Cardiac septum (tissue), 1 donor: ENCODE measurements at places on chromosomes 11 and 22. TPM values are rescaled to one million over a fixed set of nuclear protein-coding genes. Genes with fewer than 3 reads are reported as not detected.

GRCh38 chr11:93196816-93197379 lies 893 bp downstream of the SLC36A4 start:
- no peak for DNase-seq

Gene SNX19
- 45.9 TPM for total RNA-seq

Gene FGF4
- not detected for total RNA-seq

DNA sequence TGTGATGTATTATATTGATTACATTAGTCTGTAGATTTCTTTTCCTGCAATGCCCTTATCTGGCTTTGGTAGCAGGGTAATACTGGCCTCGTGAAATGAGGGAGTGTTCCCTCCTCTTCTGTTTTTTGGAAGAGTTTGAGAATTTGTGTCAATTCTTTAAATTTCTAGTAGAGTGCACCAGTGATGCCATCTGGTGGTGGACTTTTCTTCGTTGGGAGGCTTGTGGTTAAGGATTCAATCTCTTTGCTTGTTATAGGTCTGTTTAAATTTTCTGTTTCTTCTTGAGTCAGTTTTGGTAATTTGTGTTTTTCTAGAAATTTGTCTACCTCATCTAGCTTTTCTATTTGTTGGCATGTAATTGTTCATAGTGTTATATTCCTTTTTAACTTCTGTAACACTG lies 18.9 kb downstream of the SHANK3 start:
- no peak for DNase-seq

DNA sequence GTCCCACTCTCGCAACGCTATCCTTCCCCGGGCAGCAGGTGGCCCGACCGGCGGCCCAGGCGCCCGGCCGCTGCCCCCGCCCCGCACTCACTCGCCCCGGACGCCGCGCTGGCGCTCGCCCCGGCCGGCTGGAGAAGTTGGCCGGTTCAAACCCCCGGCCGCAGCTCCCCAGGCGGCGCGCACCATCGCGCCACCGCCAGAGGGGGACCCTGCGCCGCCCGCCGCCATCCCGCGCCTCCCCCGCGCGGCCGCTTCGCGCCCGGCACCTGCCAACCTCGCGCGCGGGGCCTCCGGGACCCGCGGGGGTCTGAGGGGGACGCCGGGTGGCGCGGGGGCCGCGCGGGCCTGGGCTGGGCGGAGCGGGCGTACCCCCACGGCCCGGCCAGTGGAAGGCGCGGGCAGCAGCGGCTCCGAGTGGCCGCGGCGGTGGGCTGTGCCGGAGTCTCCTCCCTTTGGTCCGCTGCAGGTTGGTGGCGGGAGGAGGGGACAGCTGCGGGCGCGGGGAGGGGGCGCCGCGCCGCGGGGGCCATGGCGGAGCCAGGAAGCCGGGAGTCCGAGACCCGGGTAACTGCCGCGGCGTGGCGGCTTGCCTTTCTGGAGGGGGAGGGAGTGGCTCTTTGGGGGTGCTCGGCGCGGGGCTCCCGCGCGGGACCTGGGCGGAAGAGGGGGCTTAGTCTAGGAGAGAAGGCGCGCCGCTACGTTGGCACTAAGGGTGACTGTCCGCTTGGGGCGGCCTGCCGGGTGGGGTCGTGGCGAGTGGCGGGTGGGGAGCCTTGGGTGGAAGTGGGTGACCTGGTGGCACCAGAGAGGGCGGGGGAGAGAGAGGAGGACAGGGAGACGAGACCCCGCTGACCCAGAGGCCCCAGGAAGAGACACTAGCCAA lies at the start of the genes MPST and TST:
Gene MPST (plus strand): TSS at position 434 of the 883 bp plus-strand sequence. CDS start 95 bp downstream, at position 529.
Gene TST (minus strand): TSS at position 139 of the 883 bp plus-strand sequence. CDS start 715 bp downstream, outside the sequence.
- DNase-seq, result peak; percentile 91

GRCh38 chr11:70029861-70030380 lies 48.2 kb upstream of the ANO1 start:
- DNase-seq, result no peak

GRCh38 chr11:78714539-78714938 lies 139.9 kb upstream of the NARS2 start:
- DNase-seq, result no peak

Gene MYOD1
- not detected for total RNA-seq

GRCh38 chr11:7599209-7599608 lies 74.1 kb downstream of the CYB5R2 start:
- DNase-seq, result no peak

Gene SHANK3
- total RNA-seq, result 25.9 TPM

DNA sequence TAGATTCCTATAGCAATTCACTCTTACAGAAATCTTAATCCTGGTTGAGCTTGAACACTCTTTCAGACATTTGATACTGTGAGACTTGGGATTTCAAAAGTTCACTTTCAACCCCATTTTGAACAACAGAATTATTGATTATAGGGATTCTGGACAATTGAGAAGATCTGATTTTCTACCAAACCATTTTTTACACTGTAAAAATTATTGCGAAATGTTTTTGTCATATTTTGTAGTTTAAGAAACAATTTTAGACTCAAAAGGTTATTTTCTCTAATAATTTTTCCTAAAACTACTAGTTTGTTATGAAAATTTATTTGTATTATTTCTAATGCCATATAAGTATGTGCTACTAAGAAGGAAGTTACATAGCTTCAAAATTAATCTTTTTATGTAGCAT lies 36.4 kb downstream of the PIWIL4 start:
- DNase-seq, result no peak

DNA sequence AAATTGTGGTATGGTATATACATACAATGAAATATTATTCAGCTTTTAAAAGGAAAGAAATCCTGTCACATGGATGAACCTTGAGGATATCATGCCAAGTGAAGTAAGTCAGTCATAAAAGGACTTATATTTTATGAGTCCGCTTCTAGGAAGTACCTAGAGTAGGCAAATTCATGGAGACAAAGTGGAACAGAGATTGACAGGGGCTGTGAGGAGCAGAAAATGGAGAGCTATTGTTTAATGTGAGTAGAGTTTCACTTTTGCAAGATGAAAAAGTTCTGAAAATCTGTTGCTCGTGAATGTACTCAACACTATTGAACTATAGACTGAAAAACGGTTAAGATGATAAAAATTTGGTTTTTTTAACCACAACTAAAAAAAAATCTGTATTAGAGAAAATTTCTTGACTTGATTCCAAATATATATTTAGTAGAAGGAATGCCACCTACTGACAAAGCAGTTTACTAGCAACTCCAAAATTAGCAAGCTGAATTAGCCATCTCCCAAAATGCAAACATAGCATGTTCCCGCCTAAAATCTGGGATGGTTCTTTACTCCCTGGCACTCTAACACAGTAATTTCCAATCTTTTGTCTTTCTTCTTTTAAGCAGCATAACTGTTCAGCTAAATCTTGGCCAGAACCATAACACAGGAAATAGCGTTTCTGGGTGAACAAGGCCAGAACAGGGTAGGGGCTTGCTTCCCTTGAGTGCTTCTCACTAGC lies 1.5 kb downstream of the UFD1 start:
- no peak for DNase-seq

DNA sequence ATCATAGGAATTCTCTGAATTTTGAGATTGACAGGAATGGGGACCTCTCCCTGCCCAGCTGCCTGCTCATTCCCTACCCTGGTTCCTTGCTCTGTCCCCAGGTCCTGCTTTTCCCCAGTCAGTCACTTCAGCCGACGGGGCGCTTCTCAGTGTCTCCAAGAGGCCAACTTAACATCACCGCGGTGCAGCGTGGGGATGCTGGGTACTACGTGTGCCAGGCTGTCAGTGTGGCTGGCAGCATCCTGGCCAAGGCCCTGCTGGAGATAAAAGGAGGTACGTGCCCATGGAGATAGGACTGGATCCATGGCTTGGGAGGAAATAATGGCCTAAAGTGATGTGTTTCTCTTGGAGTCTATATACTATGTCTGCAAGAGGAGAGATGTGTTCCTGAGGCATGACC lies 7.0 kb downstream of the ROBO3 start:
- no peak for DNase-seq

- DNase-seq, result peak; percentile 54
Measured at GRCh38 chr11:123187665-123188507, 7.2 kb downstream of the CLMP start.

Gene AIFM3
- total RNA-seq, result 0.54 TPM

- no peak for DNase-seq
Measured at GRCh38 chr11:75502138-75502537, 23.6 kb downstream of the GDPD5 start.

Gene IFITM5
- total RNA-seq, result not detected

Gene B4GALNT4
- 0.24 TPM for total RNA-seq

Gene SMTNL1
- not detected for total RNA-seq

Gene FOLR3
- not detected for total RNA-seq

Gene NAALAD2
- 0.27 TPM for total RNA-seq

DNA sequence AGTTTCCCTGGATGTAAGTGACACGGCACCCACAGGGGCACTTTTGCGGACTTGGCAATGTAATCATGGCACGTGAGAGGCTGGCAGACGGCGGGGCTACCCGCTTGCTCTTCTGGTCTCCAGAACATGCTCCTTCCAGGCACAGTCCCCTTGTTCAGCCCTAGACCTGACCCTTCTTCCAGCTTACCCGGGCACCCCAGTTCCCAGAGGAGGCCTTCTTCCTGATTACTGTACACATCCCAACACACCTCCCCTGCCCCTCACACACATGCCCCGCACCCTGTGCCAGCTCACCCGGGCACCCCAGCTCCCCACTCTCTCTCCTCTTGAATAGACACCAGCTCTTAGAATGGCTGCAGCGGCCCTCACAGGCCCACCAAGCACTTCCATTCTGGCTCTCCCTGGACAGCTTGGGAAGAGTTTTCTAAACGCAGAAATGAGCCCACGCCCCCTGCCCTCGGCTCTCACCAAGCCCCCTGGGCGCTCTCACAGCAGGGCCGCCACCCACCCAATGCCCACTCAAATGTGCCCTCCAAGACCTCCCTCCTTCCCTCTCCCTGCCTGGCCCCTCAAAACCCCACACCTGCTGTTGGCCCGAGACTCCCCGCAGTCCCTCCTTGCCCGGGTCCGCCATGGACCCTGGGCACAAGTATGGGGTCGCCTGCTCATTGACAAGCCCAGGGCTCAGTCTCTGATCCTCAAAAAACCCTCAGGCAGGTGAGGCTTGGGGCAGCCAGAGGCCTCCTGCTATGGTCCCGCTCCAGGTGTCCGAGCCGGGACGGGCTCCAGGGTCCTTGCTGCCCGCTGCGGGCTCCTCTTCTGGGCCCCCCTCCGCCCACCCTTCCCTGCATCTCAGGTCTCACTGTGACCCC lies 88.5 kb downstream of the WNT7B start:
- peak; percentile 74 for DNase-seq

- no peak for DNase-seq
Measured at GRCh38 chr11:78145511-78146025, 6.1 kb upstream of the ALG8 start.

DNA sequence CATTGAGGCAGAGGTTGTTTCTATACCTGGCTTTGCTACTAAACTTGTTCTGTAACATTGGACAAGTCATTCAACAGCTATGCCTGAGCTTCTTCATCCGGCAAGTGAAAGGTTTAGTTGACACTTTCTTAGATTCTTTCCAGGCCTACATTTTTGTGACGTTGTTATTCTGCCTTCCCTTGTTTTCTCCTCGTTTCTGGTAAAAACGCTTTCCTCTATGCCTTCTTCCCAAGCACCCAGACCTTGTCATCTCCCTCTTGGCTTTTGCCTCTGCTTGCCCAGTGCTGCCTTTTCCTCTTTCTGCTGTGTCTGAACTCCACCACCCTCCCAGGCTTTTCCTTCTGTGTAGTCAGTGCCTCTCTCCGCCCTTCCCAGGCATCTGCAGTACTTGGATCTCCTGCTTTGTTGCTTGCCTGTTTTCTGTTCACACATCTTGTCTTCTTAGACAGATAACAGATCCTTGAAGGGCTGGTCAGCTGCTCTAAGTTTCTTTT lies 1.4 kb upstream of the AMOTL1 start:
- DNase-seq, result no peak

Gene SCN4B
- 17.0 TPM for total RNA-seq

Gene CHADL
- total RNA-seq, result 2.9 TPM

Gene CADM1
- 36.0 TPM for total RNA-seq

- DNase-seq, result no peak
Measured at GRCh38 chr22:36117053-36117554, 43.5 kb downstream of the APOL3 start.

Gene ROBO4
- 15.9 TPM for total RNA-seq

DNA sequence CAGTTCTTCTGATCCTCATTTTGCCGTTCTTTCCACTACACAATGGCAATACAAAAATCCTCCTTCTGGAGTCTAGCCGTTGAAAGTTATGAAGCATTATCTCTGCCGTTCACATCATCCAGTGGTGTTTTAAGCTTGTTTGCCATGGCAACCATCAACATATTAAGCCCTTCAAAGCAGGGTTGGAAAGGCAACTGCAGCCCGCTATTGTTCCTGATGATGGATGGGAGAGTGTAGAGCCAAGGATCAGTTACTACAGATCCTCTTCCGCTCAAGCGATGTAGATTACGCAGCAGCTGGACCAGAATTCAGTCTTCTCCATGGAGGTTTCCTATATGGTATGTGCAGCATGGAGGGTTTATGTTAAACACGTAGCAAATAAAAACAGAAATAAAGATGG lies 352.7 kb downstream of the NTM start:
- no peak for DNase-seq

- no peak for DNase-seq
Measured at GRCh38 chr11:33545931-33546330, 154.7 kb downstream of the C11orf91 start.

Gene CENPM
- total RNA-seq, result 0.24 TPM

GRCh38 chr11:34549271-34549670 lies 35.7 kb upstream of the ELF5 start:
- DNase-seq, result no peak

- DNase-seq, result peak; percentile 41
Measured at GRCh38 chr11:65429068-65429681, 6.6 kb downstream of the NEAT1 start.

Gene OR5B21
- not detected for total RNA-seq

- DNase-seq, result no peak
Measured at GRCh38 chr11:34175284-34176019, 70.0 kb downstream of the NAT10 start.

Gene TRIM48
- not detected for total RNA-seq

Gene KDM4E
- not detected for total RNA-seq

DNA sequence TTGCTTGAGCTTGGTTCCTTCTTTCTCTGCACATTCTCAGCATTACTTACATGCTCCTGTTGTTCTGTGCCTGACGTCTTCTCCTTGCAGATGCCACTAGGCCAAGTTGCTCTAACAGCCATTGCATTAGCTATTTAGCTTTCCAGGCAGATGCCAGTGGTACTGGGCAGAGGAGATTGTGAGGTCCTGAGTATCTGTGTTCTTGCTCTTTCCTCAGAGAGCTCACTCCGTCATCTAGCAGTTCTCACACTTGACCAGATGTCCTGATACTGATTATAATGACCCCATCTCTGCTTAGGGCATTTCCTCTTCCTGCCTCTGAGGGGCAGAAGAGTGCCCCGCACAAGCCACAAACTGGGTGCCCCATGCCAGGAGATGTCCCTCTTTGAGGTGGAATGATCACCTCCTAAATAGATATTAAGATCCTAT lies 30.7 kb downstream of the ARHGAP1 start:
- DNase-seq, result peak; percentile 71

GRCh38 chr11:129815596-129816461 lies at the start of gene TMEM45B:
Gene TMEM45B (plus strand): TSS chr11:129815848. CDS start chr11:129852483, 36,635 bp downstream.
- DNase-seq, result peak; percentile 78
